ENCODE measurements at places on chromosomes 6 and 20.
A peak's percentile ranks its signal among the peaks of the same experiment; 100 is the strongest.

DNA sequence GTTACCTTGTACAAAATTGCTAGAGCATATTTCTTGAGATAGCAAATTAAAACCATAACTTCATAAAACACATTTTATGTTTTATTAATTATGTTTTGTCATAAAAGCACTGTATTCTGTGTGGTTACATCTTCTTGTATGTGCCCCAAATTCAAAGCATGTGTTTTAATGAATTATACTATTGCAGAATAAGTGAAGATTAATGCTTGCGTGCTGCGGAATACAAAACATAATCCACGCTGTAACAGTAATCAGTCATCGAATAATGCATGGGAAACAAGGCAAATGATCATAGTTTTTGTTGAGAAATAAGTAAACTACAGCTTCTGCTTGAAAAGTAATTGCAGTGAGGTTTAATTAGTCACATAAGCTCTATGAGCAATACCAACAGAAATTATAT lies 459.2 kb upstream of the SOX4 start:
- DNase-seq = no peak

- no peak for DNase-seq
Observed at GRCh38 chr6:15620611-15621010, 42.2 kb downstream of the DTNBP1 start.

- DNase-seq = peak; percentile 80
Observed at GRCh38 chr20:5991623-5992441, 41.4 kb downstream of the MCM8 start.

DNA sequence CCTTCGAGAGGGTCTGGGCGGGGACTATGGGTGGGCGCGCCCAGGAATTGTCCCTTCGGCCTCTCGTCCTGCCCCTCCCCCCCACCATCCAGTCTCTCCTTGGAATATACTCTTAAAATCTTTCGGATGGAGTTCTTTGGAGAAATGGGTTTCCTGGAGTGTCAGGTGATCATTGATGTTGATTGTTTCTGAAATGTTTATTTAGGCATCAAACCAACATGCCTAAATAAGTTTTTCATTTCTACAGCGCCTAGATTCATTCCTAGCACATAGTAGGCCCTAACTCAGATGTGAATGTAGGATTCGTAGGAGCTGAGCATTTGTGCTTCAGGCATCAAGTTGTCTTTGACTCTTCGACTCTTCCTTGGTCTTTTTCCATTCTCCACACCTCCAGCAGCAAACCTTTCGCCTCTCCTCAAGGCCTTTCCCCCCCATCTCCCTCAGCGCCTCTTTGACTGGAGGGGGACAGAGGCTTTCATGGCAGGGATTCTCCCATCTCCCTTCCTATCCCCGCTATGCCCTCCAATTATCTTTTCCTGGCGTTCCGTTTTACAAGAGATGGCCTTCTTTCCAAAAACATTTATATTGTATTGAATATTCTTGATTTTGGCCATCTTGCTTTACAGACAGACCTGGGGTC lies 610 bp downstream of the CASP8AP2 start:
- no peak for DNase-seq

DNA sequence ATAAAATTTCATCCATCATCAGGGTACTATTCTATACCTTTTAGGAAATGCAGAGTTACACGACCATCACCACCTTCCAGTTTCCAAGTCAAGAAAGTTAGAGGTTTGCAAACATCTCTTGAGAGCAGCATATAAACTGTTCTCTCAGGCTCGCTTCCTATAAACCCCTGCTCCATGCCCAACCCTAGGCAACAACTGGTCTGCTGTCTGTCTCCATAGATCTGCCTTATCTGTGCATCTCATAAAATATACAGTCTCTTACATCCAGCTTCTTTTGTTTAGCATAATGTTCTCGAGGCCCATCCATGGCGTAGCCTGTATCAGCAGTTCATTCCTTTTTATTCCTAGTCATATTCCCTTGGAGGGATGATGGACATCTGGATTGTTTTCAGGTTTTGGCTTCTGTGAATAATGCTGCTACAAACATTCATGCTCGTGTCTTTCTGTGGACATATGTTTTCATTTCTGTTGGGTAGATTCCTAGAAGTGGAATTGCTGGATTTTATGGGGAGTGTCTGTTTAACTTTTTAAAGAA lies 6.1 kb downstream of the PTPRT start:
- DNase-seq = no peak

DNA sequence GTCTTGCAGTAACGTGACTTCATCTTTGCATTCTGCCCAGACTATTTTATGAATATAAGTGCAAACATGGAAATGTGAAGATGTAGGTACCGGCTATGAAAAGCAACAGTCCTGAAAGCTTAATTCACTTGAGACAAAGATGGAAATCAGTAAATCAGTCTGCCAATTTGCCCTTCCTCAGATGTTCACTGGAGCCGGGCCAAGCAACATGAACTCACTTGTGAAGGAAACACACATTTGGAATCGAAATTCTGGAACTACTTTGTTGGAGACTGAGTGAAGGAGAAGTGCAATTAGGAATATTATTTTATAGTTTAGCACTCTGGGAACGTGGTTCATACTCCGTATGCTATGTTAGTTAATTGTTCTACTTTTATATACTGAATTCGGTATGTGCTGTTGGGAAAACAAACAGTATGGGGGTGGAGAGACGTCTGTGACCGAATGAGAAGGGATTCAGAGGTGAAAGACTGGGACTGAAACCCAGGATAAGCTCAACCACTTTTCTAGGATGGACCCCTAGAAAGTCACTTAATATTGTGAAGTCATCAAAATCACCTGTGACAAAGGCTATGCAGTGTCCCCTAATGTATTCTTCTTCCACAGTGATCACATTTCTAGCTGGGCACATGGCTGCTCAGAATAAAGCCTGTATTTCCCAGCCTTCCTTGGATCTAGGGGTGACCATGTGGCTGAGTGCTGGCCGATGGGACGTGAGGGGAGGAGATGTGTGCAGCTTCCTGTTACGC lies 95.5 kb downstream of the PREX1 start:
- no peak for DNase-seq

GRCh38 chr6:156949376-156949775 lies 172.2 kb downstream of the ARID1B start:
- DNase-seq = peak; percentile 86

GRCh38 chr6:159828074-159828473 lies 28.0 kb downstream of the PNLDC1 start:
- DNase-seq = no peak

DNA sequence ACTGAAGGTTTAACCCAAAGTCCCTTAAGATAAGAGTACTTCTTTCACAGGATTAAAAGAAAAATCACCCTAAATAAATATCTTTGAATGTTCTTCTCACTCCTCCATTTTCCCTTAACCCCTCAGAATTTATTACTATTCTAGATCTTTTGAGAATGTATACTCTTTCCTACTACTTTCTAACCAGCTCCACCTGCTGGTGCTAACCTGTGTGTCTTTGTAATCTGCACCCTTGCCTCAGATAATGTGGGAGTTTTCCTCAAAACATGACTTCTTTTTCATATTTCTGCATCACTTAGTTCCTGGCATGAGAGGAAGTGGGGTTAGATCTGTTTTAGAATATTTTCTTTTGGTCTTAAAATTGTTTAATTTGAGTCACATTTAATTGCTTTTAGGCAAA lies 394.2 kb downstream of the BMP2 start:
- DNase-seq = peak; percentile 29

DNA sequence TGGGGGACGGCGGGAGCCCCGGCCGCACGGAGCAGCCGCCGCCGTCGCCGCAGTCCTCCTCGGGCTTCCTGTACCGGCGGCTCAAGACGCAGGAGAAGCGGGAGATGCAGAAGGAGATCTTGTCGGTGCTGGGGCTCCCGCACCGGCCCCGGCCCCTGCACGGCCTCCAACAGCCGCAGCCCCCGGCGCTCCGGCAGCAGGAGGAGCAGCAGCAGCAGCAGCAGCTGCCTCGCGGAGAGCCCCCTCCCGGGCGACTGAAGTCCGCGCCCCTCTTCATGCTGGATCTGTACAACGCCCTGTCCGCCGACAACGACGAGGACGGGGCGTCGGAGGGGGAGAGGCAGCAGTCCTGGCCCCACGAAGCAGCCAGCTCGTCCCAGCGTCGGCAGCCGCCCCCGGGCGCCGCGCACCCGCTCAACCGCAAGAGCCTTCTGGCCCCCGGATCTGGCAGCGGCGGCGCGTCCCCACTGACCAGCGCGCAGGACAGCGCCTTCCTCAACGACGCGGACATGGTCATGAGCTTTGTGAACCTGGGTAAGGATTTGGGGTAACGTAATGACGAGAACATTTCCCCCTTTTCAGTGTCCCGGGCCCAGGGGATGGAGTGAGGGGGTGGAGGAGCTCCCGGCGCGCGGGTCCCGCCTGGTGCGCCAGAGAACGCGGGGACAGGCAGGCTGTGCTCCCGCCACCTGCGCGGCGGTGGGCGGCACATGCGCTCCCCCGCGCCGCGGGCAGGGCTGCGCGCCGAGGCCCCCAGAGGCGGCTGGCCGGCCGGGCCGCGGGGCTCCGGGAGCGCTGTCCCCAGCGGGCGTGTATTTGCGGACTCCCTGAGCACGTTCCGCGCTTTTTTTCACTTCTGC lies 1.4 kb downstream of the BMP6 start:
- no peak for DNase-seq

GRCh38 chr6:158460602-158461169 lies 99.2 kb upstream of the TMEM181 start:
- no peak for DNase-seq

GRCh38 chr6:26359765-26360164 lies 5.2 kb upstream of the BTN3A2 start:
- no peak for DNase-seq
